ENCODE measurements at places on chromosomes 5 and 9.

DNA sequence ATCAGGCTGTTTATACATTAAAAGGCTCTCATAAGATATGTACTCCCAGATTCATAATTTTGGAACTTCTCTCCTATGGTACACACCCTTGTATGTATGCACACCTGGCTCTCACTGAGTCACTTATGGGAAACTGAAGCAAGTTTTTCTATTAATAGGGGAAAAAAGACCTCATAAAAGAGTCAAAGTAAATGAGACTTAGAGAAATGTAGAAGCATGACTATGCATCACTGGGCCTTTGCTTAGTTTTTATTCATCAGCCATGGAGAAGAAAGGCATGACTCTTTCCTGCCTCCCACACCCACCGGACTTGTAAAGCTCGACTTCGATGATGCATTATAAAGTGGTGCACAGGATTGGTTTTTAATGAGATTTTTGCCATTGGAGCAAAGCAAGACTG, 28.2 kb downstream of the MTAP start:
- no peak for DNase-seq

GRCh38 chr9:109802491-109802890, 22.5 kb downstream of the PALM2AKAP2 start:
- DNase-seq: no peak

- no peak for DNase-seq
Observed at GRCh38 chr5:3657364-3658022, 61.9 kb downstream of the IRX1 start.

GRCh38 chr9:101387871-101388506, 3.2 kb upstream of the BAAT start:
- DNase-seq: no peak

DNA sequence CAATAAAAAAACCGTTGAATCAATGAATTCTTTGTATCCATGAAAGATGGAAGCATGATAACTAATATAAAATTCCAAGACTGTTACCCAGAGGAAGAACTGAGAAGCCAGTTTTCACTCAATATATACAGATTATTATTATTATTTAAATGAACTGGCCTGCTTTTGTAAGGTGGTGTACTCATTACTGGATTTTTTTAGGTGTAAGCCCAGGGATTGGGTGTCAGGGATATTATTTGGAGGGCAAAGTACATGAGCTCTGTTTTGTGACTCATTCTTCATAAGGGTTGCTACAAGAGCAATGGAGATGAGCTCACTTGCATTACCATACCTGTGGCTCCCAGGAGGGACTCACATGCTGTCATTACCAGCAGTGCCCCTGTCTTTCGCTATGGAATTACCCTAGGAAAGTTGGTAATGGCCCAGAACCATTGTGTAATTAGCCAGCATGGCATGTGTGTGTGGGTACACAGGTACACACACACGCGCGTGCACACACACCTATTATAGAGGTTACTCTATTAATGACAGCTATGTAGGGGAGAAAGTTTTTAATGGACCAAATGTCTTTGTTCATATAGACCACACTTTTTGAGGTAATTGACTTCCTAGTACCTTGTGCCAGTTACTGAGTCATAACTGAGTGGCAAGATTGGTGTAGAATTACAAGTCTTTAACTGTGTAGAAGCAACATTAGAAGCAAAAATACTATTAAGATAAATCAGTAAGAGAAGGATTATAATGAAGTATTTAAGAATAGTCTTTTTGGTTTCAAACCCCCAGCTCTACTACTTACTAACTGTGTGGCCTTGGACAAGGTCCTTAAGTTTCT, 143.4 kb downstream of the GDNF start:
- no peak for DNase-seq

Data from ecto neural progenitor cell (in vitro differentiated cells).